ENCODE measurements at places on chromosomes 13 and 19.

DNA sequence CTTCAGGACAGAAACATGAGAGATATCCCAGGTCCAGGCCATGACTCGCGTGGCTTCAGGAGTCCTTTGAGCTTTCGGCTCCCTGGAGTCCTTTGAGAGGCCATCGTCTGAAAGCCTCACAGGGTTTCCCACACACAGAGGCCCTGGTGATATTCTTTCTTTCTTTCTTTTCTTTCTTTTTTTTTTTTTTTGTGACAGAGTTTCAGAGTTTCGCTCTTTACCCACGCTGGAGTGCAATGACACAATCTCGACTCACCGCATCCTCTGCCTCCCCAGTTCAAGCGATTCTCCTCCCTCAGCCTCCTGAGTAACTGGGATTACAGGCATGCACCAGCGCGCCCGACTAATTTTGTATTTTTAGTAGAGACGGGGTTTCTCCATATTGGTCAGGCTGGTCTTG is 5.5 kb downstream of the SIN3B start:
- no peak for DNase-seq

GRCh38 chr13:93603043-93603442 is 376.4 kb downstream of the GPC6 start:
- DNase-seq, result no peak

- DNase-seq, result no peak
Observed at GRCh38 chr19:51029718-51030117, 3.3 kb upstream of the KLK11 start.

GRCh38 chr19:6828698-6829633 is 56.5 kb downstream of the VAV1 start:
- DNase-seq, result no peak

DNA sequence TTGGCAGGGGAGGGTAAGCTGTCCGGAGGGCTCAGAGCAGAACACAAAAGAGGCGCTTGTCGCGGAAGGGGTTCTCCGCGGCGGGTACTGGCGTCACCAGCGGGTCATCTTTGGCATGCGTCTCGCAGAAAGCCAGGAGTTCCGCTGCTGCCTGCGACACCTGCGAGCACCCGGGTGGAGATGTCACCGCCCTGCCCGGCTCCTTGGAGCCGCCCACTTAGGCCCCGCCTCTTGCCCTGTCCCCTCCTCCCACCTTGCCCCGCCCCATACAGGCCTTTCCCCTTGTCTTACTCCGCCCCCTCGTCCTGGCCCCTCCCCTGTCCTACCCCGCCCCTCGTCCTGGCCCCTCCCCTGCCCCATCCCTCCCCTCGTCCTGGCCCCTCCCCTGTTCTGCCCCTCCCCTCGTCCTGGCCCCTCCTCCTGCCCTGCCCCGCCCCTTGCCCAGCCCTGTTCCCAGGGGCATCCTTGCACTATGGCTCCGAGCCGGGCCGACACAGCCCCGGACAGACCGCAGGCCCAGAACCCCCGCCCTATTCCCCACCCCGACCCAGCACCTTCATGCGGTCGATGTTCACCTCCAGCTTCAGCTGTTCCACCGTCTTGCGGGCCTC is 1.9 kb downstream of the GNG8 start:
- DNase-seq, result peak; percentile 96

DNA sequence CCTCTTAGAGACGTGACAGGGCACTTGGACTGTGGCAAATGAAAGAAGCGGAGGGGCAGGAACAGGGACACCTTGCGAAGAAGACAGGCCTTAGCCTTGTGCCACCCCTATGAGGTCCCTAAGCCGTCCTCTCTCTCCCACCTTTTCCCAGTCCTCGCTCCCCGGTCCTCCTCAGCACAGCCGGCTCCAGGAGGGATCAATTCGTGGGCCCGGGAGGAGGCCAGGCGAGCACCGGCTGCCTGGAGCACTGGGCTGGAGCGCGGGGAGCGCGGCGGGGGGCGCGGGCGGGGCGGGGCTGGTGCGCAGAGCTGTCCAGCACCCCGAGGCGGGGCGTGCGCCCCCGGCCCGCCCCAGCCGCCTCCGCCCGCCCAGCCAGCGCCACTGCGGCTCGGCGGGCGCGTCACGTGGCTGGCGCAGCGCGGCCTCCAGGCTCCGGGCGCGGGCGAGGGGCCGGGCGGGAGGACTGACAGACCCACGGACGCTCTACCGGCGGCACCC is at the start of gene LRP3:
LRP3 (plus strand) TSS at position 466 of the 498 bp plus-strand sequence. CDS start 456 bp downstream, outside the sequence.
- no peak for DNase-seq

DNA sequence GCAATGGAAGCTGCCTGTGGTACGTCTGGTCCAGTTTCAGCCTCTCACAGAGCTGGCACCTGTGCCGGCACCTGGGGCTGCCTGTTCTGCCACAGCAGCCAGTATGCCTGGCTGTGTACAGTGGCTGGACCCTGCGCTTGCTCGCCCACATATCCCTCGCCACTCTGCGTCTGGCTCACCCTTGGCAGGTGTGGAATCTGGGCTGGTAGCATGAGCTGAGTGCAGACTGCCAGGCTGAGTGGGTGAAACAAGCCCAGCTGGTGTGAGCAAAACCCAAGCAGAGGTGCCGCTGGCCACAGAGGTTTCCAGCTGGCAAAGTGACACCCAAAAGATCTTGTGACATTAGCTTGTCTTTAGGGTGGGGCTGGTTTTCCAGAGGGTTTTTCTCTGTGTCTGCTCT is 80.7 kb downstream of the ING1 start:
- no peak for DNase-seq

GRCh38 chr13:39531646-39532045 is 71.3 kb downstream of the LHFPL6 start:
- no peak for DNase-seq

GRCh38 chr19:8666814-8667405 is 31.7 kb downstream of the ACTL9 start:
- DNase-seq, result no peak

DNA sequence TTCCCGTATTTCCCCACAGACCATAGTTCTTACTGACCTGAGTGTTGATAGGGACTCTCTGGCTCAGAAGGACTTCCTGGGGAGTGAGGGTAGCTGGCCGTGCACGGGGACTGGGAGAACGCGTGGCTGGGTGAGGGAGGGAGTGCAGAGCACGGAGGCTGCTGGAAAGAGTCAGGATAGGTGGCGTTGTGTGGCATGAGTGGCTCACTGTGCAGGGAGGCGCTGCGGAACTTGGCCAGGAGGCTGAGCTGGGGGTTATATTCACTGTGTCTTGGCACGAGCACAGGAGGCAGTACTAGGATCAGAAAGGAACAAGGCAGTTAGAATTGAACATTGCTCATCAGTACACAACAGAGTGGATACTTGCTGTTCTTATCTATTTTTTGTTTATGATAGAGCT is 47.4 kb downstream of the SMAD9 start:
- DNase-seq, result no peak

DNA sequence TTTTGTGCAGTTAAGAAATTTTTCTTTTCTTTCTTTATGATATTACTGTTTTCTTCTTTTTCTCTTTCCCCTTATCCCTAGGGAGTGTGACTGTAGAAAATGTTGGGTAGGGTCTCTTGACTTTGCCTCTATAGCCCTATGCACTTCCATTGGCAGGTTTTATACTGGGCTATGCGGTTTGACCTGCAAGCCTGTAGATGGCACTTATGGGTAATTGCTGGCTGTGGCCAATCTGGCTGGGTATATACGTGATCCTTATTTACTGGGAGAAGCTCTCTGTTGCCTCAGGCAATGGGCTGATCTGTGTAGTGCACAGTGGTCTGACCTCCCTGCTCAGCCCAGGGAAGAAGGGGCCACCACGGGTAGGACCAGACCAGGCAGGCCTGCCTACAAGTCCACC is 78.8 kb downstream of the RAP2A start:
- DNase-seq, result no peak

GRCh38 chr13:24680258-24680920 is at the start of gene ATP12A:
ATP12A (plus strand) TSS chr13:24680408; CDS start chr13:24680744, 336 bp downstream.
- DNase-seq, result peak; percentile 20

DNA sequence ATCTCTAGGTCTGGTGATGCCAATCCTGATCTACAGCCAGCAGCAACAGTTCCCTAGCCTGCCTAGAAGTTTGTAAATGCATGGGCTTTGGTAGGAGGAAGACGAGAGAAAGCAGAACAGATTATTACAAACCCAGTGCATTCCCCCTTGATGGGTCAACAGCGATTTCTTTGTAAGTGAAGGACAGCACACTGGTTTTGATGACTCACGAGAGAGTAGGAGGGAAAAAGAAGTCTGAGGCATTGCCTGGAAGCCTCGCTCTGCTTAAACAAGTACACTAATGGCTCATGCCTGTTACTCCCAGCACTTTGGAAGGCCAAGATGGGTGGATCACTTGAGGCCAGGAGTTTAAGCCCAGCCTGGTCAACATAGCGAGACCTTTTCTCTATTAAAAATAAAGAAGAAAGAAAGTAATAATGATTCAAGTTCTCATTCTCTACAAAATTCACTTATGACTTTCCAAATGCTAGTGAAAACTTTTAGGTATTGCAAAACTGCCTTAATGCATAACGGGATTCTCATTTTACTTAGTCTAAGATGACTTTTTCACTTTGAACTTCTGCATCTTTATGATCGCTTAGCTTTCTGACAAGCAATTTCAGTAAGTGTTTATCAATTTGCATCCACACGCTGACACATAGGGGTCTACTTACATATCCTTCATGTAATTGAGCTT is 47.7 kb upstream of the USPL1 start:
- no peak for DNase-seq

DNA sequence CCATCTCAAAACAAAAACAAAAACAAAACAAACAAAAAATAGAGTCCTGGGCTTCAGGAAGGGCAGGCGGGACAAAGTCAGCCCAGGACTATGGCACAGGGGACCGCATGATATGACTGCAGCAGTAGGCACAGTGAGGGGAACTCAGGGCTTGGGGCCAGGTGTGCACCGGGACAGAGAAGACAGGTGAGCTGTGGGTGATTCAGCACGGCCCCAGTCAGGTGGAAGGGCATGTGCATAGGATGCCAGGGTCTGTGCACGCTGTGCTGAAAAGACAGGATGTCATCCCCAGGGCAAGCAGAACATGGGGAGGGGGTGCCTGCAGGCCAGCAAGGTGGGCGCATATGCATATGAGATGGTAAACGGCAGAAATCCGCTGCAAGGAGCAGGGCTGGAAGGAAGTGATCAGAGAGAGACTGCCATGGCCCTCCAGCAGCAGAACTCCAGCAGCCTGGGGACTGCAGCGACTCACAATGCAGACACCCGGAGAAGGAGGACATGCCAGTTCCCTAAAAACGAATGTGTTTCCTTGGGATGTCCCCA is 15.0 kb downstream of the EPS15L1 start:
- DNase-seq, result no peak

DNA sequence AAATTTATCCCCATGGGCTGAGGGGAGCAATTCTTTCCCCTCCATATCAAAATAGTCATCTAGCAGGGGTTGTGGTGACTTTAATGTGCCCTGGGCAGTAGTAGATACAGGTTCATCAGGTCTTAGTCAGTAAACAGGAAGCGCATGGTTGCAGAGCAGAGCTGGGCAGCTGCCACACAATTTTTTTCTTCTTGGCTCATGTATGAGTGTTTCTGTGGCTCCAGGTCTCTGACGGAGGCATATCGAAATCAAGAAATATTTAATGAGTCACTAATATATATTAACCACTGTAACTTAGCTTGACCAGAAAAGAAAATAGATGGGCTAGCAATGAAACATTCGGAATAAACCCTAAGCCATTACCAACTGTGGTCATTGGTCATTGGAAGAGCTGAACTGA is 68.4 kb upstream of the UBL3 start:
- DNase-seq, result no peak

DNA sequence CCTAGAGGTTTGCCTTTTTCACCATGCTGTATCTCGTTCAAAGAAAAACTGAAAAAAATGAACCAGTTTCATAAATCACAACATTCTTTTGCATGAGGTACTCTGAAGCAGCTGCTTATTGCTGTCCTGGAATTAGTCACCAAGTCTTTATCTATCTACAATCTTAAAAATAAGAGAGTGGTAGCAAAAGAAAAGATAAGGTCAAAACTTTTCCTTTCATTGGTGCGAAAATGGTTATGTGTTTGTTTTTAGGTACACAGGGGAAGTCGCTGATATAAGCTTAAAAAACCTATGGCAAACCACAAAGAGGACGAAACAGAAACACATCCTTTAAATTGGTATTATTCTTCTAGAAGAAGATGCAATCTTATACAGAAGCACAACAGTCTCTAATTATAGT is 20.7 kb downstream of the OBI1 start:
- no peak for DNase-seq

GRCh38 chr13:51728275-51728673 is 75.7 kb downstream of the DHRS12 start:
- DNase-seq, result no peak

- no peak for DNase-seq
Observed at GRCh38 chr19:5192568-5192967, 148.0 kb downstream of the PTPRS start.

DNA sequence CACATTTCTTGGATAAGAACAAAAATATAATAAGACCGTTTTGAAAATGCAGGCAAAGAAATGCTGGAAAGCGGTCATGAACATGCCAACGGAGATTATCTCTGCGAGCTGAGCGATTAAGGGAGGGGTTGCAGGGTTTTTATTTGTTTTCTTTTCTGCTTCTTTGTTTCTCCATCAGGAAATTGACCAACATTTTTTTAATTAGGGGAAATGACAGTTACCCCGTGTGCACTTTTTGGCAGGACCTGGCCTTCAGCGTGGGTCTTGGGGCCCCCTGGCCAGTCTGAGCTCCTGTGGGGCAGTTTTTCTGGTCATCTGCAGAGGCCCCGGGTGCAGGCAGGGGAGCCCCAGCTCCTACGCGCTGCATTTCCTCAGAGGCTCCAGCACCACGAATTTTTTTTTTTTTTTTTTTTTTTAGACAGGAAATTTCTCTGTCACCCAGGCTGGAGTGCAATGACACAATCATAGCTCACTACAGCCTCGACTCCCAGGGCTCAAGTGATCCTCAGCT is 31.3 kb upstream of the HOMER3 start:
- no peak for DNase-seq

- no peak for DNase-seq
Observed at GRCh38 chr13:96779691-96780090, 214.6 kb downstream of the OXGR1 start.

DNA sequence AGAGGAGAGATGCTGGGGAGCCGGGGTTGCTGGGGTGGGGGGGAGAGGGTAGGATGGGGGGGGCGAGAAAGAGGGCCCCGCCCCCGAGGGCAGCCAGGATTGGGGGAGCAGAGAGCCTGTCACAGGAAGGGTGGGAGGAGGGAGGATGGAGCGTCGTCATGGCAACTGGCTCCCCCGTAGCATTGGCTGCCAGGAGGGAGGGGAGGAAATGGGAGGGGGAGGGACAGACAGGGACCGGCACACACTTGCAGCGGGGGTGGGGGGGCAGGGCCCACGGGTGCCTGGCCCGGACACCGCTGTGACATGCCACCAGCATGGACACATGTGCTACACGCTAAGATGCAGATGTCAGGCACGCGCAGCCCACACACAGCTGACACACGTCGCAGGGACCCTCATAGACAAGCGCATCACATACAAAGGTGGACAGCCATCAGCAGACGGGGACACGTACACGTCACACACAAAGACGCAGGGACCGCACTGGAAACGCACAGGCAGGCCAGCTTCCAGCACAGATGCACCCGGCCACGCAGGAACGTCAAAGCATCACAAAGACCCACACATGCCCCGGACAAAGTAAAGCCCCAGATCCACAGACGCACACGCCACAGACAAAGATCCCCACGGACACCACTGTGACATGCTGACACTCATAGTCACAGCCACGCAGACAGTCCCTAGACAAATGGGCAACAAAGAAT is at the start of gene LMTK3:
LMTK3 (minus strand) TSS at position 36 of the 704 bp plus-strand sequence. CDS start 259 bp downstream, outside the sequence.
- DNase-seq, result peak; percentile 82
